Ecto neural progenitor cell (in vitro differentiated cells): ENCODE measurements at places on chromosomes 5 and 9.

GRCh38 chr5:38455796-38456330 lies 100.6 kb downstream of the LIFR start:
- DNase-seq, result peak; percentile 6

- no peak for DNase-seq
Observed at GRCh38 chr5:1323803-1324173, 21.1 kb downstream of the CLPTM1L start.

GRCh38 chr5:137954131-137954879 lies 65.0 kb downstream of the PKD2L2 start:
- DNase-seq, result no peak

DNA sequence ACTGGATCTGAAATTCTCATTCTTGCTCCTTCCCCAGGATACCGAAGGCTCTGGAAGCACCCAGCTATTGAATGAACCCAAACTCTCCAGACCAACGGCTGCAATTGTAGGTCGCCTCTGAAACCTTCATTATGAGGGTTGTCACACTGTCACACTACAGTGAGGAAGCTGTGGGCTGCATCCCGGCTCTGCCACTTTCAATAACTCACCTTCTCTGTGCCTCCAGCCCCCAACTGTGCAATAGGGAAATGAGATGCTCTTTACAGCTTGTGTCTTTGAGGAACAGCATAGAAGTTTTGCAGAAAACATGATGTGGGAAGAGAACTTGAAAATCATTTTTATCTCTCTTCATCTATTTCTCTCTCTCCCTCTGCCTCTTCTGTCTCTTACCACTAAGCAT lies 69.6 kb upstream of the TGFBR1 start:
- no peak for DNase-seq

GRCh38 chr5:5628866-5629606 lies 206.6 kb downstream of the ICE1 start:
- DNase-seq, result no peak

GRCh38 chr9:71183251-71183650 lies 61.8 kb upstream of the TRPM3 start:
- DNase-seq, result no peak

DNA sequence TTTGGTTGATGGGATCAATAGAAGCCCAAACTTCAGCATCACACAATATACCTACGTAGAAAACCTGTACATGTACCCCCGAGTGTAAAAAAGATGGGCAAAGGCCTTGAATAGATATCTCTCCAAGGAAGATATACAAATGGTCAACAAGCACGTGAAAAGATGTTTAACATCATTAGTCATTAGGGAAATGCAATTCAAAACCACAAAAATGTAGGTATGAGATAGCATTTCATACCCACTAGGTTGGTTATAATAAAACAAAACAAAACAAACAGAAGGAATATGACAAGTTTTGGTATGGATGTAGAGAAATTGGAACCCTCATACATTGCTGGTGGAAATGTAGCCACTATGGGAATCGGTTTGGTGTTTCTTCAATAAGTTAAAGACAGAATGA lies 33.1 kb upstream of the PPARGC1B start:
- no peak for DNase-seq

DNA sequence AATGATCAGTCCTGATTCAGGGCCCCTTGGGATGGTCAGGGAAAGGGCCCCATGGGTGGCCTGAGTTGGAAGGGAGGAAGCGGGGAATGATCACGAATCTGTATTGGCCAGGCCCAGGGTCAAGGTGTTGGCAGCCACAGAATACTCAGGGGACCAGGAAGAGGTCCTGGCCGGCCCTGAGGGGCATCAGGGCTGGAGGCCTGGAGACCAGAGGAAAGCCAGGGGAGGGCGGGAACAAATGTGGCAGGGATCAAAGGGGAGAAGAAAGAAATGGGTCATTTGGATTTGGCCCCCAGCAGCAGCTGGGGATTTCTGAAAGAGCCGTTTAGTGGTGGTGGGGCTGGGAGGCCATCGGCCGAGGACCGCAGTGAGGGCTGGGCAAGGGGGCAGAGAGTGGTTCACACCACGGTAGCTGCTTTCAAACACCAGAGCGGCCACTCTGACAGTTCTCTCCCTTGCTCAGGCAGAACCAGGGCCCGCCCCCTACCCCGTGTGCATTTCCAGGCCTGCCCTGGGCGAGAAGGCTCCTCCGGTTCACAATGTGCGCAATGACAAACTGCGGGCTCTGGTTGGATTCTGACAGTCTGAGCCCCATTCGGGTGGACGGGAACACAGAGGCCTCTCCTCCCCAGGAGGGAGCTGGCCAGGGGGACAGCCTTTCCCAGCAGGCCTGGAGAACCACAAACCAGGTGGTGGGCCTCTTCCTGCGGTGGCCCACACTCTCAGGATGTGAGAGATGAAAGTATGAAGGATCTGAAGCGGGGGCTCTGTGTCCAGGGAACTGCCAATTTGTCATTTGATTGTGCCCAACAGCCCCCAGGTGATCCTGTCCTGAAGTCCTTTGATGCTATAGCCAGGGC lies 220.3 kb upstream of the IER5L start:
- no peak for DNase-seq
